ENCODE measurements at places on chromosomes 2 and 18.
A peak's percentile ranks its signal among the peaks of the same experiment; 100 is the strongest.

- DNase-seq = no peak
Observed at GRCh38 chr2:192161656-192162290, 33.0 kb downstream of the TMEFF2 start.

GRCh38 chr2:164754157-164755093 is 87.2 kb downstream of the COBLL1 start:
- no peak for DNase-seq

DNA sequence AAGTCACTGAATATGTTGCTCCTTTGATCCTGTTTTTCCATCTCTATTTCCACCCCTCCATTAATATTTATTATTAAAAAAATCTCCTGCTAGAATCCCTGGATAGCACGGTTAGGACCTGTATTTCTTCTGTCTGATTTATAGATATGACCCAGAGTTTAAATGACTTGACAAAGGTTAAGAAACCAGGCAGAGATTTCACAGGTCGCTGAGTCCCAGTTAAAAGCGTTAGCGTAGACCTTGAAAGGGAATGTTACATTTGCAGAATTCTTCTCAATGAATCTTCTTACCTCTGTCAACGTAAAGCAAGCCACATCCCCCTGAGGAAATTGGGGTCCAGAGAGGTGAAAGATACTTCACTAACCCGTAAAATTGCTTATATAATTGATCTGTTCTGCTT is 220.2 kb downstream of the GCA start:
- no peak for DNase-seq

- no peak for DNase-seq
Observed at GRCh38 chr2:43110442-43110871, 115.9 kb downstream of the ZFP36L2 start.

DNA sequence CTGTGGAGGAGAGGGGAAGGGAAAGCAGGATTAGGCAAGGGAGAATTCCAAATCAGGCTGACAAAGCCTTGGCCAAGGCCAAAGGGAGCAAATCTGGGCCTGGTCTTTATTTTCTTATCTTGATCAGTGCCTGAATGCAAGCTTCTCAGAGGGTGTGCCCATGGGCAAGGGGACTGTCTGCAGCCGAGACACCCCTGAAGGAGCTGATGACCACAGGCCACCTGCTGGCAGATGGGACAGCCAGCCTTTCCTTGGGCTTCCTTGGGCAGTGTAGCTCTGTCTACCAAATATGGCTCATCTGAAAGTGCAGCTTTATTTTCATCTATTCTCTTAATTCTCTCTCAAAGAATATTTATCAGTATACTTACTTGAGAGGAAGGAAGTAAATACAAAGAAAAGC is 117.0 kb downstream of the PKP4 start:
- no peak for DNase-seq

- no peak for DNase-seq
Observed at GRCh38 chr2:86286516-86286915, 50.9 kb downstream of the REEP1 start.

DNA sequence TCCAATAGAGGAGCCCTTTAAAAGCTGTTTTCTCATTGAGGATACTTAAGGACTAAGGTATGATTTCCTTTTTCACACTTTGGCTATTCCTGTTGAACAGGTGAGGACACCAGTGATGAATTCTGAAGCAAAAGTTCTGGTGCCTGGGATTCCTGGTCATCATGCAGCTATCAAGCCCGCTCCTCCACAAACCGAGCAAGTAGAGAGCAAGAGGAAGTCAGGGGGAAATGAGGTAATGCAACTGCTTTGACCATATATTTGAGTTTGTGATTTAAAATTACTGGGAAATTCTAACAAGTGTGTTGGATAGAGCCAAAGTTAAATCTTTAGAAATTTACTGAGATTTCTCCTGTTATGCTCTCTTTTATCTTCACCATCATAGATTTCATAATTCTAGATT is 33.0 kb downstream of the WDR43 start:
- DNase-seq = no peak

DNA sequence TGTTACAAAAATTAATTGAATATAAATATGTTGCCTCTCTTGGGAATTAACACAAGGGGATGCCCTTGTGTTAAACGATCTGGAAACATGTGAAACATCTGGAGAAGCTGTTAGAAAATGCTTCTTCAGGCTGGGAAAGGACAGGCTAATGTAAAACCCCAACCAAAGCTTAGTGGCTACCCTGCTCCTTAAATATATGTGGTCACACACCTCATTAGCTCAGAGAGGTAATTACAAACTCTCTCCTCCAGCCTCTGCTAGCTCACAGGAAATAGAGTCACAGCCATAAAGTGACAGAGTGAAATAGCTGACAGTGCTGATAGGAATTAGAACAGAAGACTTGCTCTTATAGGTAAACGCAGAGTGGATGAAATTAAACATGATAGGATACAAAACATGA is 155.9 kb downstream of the RAB3GAP1 start:
- no peak for DNase-seq

DNA sequence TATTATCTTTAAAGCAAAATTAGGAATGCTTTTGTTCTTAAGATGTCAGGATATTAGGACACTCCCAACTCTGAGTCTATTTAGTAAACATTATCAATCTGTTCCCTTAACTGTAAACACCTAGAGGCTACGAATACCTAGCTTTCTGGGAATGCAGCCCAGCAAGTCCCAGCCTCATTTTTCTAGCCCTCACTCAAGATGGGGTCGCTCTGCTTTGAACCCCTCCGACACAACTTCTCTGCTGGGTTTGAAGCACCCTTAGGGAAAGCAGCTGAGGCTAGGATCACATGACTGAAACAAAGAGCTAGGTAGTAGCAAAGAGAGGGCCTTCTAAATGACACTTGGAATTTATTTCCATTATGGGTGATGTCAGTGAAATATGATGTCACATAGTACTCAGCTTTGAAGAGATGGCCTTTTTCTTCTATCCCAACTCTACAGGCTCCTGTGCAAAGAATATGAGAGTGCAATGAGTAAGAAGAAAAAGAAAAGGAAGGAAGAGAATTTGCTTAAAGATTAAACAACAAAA is 114.7 kb downstream of the CSRNP3 start:
- no peak for DNase-seq

GRCh38 chr2:241739651-241740050 is 5.2 kb downstream of the D2HGDH start:
- peak; percentile 66 for DNase-seq

- peak; percentile 75 for DNase-seq
Observed at GRCh38 chr2:69642709-69643601, 584 bp downstream of the AAK1 start.

GRCh38 chr2:128452024-128452411 is 133.3 kb upstream of the HS6ST1 start:
- no peak for DNase-seq

DNA sequence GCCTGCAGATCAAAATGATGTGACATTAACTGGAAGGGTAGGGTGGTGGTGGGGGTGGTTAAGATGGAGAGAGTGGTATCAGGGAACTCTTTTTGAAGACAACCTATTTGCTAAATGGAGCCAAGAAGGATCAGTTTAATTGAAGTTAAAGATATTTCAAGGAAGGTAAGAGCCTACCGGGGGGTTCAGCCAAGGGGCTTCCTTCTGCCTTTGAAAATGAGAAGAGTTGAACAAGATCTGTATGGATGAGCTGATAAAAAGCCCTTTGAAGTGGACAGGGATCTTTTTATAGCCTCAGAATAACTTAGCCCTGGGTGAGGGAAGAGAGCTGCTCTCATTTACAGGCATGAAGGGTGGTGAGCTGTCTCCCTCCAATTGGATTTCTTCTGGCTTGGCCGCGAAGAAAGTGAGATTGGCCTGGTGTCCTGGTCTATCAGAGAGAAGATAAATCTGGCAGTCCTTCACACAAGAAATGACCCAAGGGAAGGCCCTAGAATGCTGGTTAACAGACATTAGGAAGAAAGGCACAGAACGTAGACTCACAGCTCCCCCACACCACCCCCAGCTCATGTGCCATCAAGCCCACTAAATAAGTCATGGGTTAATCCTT is 439.8 kb downstream of the TNS1 start:
- no peak for DNase-seq

GRCh38 chr2:53544871-53545558 is 222.6 kb upstream of the CHAC2 start:
- no peak for DNase-seq

DNA sequence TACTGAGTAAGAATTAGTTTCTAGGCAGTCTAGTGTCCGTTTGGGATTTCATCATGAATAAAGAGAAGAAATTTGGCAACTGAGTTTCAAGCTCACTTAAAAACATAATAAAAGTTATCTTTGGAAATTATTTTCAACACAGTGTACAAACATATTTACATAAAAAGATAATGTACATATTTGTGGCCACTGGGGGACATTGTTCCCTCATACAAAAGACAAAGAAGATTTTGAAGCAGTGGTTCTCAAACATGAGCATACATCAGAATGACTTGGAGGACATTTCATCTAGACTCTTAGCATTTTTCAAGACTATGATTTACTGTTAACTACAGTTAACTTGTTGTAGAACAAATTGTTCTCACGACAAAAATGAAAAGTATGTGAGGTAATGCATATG is 15.7 kb upstream of the TTC21B start:
- no peak for DNase-seq

- DNase-seq = no peak
Observed at GRCh38 chr2:30956995-30957394, 149.7 kb upstream of the CAPN13 start.

- DNase-seq = no peak
Observed at GRCh38 chr18:5207471-5208150, 10.6 kb upstream of the AKAIN1 start.

DNA sequence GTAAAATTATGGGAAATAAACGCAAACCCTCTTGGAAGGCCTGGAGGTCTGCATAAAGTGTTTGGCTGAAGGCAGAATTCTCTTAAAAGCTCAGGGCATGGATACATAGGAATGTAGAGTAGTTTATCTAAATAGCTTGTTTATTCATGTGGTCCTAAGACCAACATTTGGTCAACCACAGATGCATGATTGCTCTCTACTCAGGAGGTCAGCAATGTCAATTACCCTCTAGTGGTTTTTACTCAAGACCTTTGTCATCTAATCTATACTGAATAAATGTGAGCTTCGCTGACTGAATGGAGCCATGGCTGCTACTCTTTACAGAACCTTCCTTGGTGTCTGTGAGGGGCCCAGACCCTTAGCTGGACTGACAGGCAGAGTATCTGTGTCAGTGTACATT is 139.8 kb downstream of the ATL2 start:
- DNase-seq = no peak

DNA sequence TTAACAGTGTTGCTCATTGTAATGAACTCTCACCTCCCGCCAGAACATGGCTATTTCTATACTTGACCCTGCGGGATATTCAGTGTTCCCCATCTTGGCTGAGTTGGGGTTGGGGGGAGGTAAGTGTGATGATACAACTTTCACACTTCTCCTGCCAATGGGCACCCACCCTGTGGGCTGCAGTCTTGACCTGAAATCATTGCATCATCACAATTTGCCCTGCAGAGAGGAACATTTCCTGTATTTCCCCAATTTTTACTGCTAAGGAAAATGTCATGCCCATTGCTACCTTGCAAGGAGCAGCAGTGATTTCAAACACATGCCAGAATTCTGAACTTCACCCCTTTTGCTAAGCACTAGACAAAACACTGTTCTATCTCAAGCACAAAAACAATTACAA is 92.1 kb downstream of the ADD2 start:
- no peak for DNase-seq

DNA sequence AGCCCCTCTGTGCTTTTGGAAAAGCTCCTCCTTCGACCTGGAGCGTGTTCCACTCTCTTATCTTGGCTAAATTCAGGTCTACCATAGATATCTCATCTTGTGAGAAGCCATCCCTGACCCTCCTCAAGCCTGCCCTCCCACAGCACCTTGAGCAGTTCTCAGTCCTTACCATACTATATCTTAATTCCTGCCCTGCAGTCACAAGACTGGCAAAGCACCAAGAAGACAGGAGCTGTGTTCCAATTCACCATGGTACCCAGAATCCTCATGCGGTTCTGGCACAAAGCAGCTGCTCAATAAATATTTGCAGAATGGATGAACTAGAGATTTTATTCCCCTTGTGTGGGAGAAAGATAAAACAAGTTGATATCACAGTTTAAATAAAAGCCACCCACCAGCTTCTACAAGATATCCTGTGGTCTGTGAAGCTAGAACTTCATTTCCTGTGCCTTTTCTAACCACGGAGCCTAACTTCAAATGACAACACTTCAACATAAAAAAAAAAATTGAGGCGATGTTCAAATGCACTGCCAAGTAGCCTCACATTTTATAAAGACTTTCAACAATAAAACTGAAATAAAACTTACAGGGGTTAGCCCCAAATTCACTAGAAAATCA is 19.5 kb downstream of the MARCHF4 start:
- DNase-seq = no peak

- DNase-seq = no peak
Observed at GRCh38 chr2:190410166-190410565, 2.0 kb downstream of the MFSD6 start.

- peak; percentile 52 for DNase-seq
Observed at GRCh38 chr2:10097352-10098148, 17.3 kb upstream of the CYS1 start.

GRCh38 chr2:600542-601386 is 76.4 kb downstream of the TMEM18 start:
- DNase-seq = no peak

- DNase-seq = no peak
Observed at GRCh38 chr18:21747764-21748693, 7.4 kb downstream of the MIB1 start.

- DNase-seq = no peak
Observed at GRCh38 chr2:4791488-4791887, 900.7 kb upstream of the SOX11 start.

DNA sequence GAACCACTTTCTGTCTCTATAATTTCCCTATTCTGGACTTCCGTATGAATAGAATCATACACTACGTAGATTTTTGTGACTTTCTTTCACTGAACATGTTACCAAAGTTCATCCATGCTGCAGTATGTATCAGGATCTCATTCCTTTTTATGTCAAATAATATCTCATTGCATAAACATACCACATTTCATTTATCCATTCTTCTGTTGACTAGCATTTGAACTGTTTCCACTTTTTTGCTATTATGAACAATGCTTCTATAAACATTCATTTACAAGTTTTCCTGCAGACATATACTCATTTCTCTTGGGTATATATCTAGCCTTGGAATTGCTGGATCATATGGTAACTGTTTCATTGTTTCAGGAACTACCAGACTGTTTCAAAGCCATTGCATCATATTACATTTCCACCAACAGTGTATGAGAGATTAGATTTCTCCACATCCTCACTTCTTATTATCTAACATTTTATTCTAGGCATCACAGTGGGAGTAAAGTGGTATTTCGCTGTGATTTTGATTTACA is 186.2 kb downstream of the DYM start:
- DNase-seq = no peak
